ENCODE measurements at places on chromosomes 1 and 21. TPM values are rescaled to one million over a fixed set of nuclear protein-coding genes. Genes with fewer than 3 reads are reported as not detected.

- DNase-seq, result no peak
- H3K27ac ChIP-seq, result no peak overlapping the region
- no peaks in the 10 kb centered on the region for H3K4me1 ChIP-seq
Observed at GRCh38 chr1:111930356-111930755, 59.1 kb downstream of the KCND3 start.

DNA sequence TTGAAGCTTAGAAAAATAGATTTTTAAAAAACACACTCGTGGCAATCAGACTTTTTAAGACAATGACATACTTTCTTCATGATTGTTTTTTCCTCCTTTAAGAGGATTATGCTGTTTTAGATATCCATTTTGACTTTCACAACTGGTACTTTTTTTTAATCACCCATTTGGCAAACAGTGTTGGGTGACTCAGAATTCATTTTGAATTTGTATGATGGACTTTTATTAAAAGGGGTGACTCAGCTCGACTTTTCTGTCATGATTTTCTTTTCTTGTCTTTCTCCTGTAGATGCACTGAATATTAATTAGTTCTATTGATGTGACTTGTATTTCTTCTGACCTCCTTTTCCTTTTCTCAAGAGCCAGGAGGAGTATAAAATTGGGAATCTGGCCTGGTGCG lies 44.7 kb downstream of the FMN2 start:
- no peaks in the 10 kb centered on the region for H3K4me1 ChIP-seq
- DNase-seq, result no peak
- no peaks in the 10 kb centered on the region for H3K27me3 ChIP-seq
- peaks cover 12% of the 10 kb centered on the region for H3K36me3 ChIP-seq
- no peak overlapping the region for H3K4me3 ChIP-seq

GRCh38 chr1:32612189-32612881 lies 38.0 kb downstream of the ZBTB8OS start:
- no peak overlapping the region for H3K27ac ChIP-seq
- H3K4me1 ChIP-seq, result peaks cover 9% of the 10 kb centered on the region
- H3K36me3 ChIP-seq, result no peaks in the 10 kb centered on the region
- DNase-seq, result peak; percentile 80
- H3K27me3 ChIP-seq, result no peaks in the 10 kb centered on the region
- H3K4me3 ChIP-seq, result peak overlapping the region; percentile 84

DNA sequence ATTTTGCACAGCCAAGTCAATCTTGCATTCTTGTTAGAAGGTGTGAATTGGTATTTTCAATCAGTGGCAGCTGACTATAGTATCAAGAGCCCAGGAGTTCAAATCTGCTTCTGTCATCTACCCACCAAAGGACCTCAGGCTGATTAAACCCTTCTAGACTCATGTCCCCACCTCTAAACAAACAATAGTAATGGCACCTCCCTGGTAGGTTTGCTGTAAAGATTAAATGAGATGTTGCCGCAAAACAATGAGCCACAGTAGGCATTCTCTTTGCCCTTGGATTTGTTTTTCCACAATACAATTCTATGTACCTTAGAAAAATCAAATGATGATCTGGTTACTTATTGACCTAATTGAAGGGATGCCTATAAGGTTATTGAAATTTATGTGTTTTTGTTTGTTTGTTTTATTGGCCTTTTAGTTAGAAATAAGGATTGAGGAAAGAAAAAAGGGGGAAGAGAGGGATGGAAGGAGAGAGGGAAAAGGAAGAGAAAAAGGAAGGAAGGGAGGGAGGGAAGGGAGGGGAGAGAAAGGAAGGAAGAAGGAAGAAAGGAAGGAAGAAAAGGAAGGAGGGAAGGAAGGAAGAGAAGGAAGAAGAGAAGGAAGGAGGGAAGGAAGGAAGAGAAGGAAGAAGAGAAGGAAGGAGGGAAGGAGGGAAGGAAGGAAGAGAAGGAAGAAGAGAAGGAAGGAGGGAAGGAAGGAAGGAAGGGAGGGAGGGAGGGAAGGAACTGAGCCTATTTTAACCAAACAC lies 110.7 kb downstream of the ETS2 start:
- H3K27ac ChIP-seq, result no peak overlapping the region
- H3K4me1 ChIP-seq, result no peaks in the 10 kb centered on the region
- peaks cover 33% of the 10 kb centered on the region for H3K27me3 ChIP-seq
- no peaks in the 10 kb centered on the region for H3K36me3 ChIP-seq

OR2L5 gene
- not detected for total RNA-seq

DNA sequence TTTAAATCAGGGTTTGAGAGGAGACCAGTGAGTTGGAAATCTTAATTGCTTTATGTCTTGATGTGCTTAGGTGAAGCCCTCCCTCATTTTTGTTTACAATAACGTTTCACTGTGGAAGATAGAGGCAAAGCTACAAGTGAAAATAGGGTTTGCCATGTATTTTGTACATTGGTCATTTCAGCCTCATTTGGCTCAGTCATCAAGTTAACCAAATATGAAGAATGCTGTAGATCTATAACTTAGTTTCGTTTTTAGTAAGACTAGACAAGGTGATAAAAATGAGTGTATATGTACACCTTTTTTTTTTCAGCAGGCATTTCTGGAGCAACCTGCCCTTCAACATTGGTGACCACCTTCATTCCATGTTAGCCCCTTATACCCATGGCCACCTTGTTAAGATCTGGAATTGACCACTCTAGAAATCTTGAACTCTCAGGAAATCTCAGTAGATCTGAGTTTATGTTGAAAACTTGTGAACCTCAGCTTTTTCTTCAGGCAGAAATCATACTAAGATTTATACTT lies 2.9 kb downstream of the NFYC start:
- no peaks in the 10 kb centered on the region for H3K27me3 ChIP-seq
- H3K36me3 ChIP-seq, result peaks cover 2% of the 10 kb centered on the region
- no peak for DNase-seq
- peaks cover 61% of the 10 kb centered on the region for H3K4me1 ChIP-seq
- H3K4me3 ChIP-seq, result peak overlapping the region; percentile 74
- no peak overlapping the region for H3K27ac ChIP-seq

DNA sequence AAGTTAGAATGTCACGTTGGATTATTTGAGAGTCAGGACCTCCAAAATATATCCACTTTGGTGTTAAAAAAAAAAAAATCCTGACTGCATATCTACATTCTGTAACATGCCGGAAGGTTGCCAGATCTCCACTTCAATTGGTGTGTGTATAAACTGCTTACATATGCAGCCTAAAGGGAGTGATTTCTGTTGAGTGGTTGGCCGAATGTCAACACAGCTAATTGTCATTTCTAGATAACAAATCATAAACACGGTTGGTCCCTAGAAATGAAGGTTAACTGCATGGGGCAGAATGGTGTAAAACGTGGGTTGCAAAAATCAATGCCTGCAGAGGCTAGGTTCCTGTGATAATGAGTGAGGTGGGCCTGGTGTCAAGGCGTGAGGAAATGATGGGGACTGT lies 15.0 kb upstream of the ROR1 start:
- no peak for DNase-seq
- H3K27ac ChIP-seq, result no peak overlapping the region
- no peaks in the 10 kb centered on the region for H3K27me3 ChIP-seq
- peaks cover 14% of the 10 kb centered on the region for H3K4me1 ChIP-seq
- H3K4me3 ChIP-seq, result no peak overlapping the region

DNA sequence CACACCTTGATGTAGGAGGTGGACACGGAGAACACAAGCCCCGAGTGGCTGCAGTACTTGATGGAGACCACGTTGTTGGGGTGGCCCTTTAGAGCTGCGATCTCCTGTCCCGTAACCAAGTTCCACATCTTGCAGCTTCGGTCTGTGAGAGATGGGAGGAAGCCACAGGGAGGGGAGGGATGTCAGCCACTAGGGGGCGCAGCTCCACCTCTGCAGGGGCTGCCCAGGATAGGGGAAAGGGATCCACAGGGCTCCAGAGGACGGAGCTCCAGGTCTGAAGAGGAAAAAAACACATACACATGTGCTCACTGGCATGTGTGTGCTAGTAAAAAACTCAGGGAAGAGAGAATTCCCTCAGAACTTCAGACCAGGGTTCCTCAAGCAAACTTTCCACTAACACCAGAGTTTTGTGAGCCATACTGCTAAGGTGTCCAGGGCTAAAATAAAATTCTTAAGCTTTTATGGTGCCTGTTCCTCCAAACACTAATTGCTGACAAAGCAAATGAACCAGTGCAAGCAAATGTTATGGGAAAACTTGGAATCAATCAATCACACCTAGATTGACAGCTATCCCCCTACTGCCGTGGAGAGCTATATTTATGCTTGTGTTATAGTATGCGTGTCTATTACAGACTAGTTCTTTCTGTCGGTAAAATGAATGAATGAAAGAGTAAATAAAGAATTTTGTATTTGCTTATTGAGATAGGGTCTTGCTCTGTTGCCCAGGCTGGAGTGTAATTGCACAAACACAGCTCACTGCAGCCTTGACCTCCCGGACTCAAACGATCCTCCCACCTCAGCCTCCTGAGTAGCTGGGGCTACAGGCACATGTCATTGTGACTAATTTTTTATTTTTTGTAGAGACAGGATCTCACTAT lies 43.7 kb downstream of the KIF21B start:
- no peak overlapping the region for H3K27ac ChIP-seq
- peaks cover 19% of the 10 kb centered on the region for H3K36me3 ChIP-seq
- no peaks in the 10 kb centered on the region for H3K4me1 ChIP-seq
- DNase-seq, result peak; percentile 75

DNA sequence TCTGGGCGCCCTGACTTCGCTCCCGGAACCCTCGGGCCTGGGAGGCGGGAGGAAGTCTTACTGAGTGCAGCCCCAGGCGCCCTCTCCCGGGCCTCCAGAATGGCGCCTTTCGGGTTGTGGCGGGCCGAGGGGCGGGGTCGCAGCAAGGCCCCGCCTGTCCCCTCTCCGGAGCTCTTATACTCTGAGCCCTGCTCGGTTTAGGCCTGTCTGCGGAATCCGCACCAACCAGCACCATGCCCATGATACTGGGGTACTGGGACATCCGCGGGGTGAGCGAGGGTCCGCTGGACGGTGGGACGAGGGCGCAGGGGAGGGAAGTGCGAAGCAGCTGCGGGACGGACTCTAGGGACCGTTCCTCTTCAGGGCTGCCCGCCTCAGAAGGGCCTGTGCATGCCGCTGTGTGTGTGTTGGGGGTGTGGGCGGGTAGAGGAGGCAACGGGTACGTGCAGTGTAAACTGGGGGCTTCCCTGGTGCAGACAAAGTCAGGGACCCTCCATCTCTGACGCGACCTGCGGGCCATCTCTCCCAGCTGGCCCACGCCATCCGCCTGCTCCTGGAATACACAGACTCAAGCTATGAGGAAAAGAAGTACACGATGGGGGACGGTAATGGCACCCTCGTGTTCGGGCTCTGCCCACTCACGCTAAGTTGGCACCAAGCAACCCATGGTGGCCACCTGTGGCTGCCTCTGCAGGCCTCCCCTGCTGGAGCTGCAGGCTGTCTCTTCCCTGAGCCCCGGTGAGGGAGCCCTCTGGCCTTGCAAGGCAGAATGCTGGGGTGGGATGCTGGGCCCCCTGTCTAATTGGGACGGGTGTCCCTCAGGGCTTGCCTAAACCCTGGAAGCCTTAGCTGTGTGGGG lies at the start of gene GSTM1:
GSTM1 (plus strand) TSS at position 177 of the 859 bp plus-strand sequence; CDS start at position 234, 57 bp downstream.
- no peaks in the 10 kb centered on the region for H3K36me3 ChIP-seq
- peak within 1 kb of the TSS; percentile 94 for H3K27ac ChIP-seq
- peaks cover 11% of the 10 kb centered on the region for H3K4me1 ChIP-seq

DNA sequence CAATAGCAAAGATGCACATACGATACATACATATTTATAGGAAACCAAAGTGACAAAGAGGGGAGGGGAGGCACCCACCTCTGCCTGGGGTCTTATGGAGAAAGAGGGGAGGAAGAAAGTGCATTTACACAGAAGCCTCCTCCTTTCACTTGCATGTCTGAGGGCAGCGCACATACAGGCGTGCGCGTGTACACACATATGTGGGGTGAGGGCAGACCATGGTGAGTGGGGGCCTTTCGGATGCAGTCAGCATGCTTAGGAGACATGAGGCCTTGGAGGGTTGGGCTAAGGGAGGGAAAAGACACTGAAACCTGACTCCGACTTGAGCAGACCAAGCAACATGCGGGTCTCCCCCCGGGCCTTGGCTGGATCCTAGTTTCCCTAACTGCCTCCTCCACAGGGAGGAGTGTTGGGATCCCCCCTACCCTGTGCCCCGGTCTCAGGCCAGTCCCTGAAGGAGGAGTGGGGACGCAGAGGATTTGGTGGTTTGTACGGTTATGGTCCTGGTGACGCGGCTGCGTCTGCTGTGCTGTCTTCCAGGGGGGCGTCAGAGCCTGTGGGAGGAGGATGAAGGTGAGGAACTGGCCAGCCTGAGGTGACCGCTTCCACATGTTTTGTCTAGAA lies 15.2 kb downstream of the LRRC71 start:
- peaks cover 6% of the 10 kb centered on the region for H3K4me1 ChIP-seq
- H3K27ac ChIP-seq, result no peak overlapping the region
- peaks cover 2% of the 10 kb centered on the region for H3K36me3 ChIP-seq
- no peak for DNase-seq
- H3K27me3 ChIP-seq, result peaks cover 17% of the 10 kb centered on the region

DNA sequence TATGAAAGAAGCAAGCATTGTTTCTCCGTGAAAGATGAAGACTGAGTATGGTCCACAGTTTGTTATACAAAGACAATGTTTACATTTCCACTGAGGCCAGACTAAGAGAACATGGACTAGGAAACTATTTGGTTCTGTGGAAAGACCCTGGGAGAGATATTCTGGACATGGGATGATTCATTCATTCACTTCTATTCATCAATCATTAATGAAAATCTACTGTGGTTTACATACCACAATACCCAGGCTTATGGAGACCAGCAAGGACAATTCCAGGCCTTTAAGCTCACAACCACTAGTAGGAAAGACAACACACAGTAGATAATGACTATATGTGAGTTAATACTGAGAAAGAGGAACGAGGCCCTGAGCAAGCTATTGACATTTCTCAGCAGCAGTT lies 125.4 kb downstream of the TBX15 start:
- H3K27ac ChIP-seq, result no peak overlapping the region
- no peaks in the 10 kb centered on the region for H3K27me3 ChIP-seq
- peaks cover 9% of the 10 kb centered on the region for H3K4me1 ChIP-seq
- H3K36me3 ChIP-seq, result no peaks in the 10 kb centered on the region
- no peak overlapping the region for H3K4me3 ChIP-seq
- DNase-seq, result no peak

DNA sequence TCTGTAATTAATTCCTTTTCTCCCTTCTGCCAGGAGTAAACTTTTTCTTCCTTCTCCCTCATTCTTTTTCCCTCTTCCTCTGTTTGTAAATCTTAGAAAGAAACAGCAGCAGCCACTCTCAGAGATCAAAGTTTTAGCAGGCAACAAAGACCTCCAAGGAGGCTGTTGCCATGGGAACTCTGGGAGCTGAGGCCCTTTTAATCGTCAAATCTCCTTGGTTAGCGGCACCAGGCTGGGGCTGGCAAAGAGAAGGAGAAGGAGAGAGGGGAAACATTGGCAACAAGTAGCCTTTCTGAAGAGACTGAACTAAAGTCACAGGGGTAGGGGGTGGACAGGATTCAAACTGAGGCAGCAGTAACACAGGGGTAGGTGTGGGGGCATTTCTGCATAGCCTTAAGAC lies 25.2 kb downstream of the ILDR2 start:
- H3K4me1 ChIP-seq, result peaks cover 83% of the 10 kb centered on the region
- no peaks in the 10 kb centered on the region for H3K27me3 ChIP-seq

DNA sequence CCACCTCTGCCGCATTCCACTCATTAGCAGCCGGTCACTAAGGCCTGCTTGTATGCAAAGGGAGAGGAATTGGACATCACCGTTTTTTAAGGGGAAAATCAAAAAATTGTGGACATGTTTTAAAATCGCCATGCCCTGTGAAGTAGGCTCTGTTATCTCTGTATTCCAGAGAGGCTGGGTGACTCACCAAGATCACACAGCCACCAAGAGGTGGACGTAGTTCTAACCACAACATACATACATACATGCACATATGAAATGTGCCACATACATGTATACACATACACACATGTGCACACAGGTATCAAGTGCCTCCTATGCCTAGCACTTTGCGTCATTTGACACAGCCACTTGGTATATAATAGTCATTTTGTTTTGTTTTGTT lies 16.0 kb upstream of the ZSCAN20 start:
- H3K4me3 ChIP-seq, result no peak overlapping the region
- no peaks in the 10 kb centered on the region for H3K27me3 ChIP-seq
- H3K27ac ChIP-seq, result no peak overlapping the region
- H3K36me3 ChIP-seq, result no peaks in the 10 kb centered on the region
- peaks cover 15% of the 10 kb centered on the region for H3K4me1 ChIP-seq
